ENCODE measurements at places on chromosomes 7 and 10.

GRCh38 chr10:77147871-77148270 is 489.7 kb downstream of the KCNMA1 start:
- no peak for DNase-seq

- DNase-seq, result no peak
Measured at GRCh38 chr10:133162910-133163856, 3.2 kb downstream of the KNDC1 start.

DNA sequence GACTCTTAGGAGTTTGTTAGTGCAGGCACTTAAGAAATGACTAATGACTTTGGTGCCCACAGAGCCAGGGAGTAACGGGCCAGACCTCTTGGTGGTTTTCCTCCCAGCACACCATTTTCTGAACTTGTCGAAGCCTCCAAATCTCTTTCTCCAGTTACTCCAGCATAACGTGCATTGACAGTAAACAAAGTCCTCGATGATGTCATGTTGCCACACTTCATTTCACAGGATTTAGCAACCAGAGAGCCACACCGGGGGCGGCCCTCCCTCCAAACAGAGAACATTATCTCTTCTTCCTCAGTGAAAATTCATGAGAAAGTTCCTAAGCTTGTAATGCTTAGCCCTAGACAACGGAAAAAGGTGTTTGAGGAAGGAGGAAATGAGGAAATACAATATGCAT is 4.0 kb upstream of the SVOPL start:
- DNase-seq, result no peak

GRCh38 chr10:60534761-60535389 is 145.2 kb upstream of the ANK3 start:
- no peak for DNase-seq

DNA sequence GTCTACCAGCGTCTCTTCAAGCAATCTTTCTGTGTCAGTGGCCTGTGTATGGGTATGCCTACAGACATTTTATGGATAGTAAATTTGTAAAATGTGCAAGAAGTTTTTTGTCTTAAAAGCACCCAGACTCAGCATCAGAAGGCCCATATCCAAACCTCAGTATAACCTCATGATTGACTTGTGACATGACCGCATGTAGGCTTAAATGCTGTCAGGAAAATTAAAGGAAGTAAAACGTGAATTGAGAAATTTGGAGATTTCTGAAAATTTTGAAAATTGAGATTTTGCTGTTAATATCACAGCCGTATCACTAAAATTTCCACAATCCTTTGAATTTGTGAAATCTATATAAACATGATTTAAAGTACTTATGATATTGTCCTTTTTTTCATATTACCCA is 410.2 kb downstream of the AUTS2 start:
- no peak for DNase-seq

Data from activated T-cell treated with anti-CD3 and anti-CD28 coated beads, Interleukin-2, amount 50 U/mL, for 4 hours (primary cell).